Keratinocyte (primary cell): ENCODE measurements at places on chromosomes 6 and 20. TPM values are rescaled to one million over a fixed set of nuclear protein-coding genes. Genes with fewer than 3 reads are reported as not detected.
A peak's percentile ranks its signal among the peaks of the same experiment; 100 is the strongest.

- DNase-seq = peak; percentile 83
- H3K27ac ChIP-seq = peak overlapping the region; percentile 89
- H3K36me3 ChIP-seq = no peaks in the 10 kb centered on the region
Observed at GRCh38 chr6:143673669-143674068, 4.1 kb upstream of the PHACTR2 start.

- H3K27ac ChIP-seq = no peak overlapping the region
- peaks cover 1% of the 10 kb centered on the region for H3K36me3 ChIP-seq
- H3K4me1 ChIP-seq = peaks cover 11% of the 10 kb centered on the region
- H3K4me3 ChIP-seq = no peak overlapping the region
Observed at GRCh38 chr20:45021631-45022030, 55.3 kb downstream of the STK4 start.

GRCh38 chr20:62370807-62371587 is 3.9 kb upstream of the LAMA5 start:
- no peak overlapping the region for H3K4me3 ChIP-seq
- peaks cover 30% of the 10 kb centered on the region for H3K4me1 ChIP-seq
- H3K27ac ChIP-seq = no peak overlapping the region
- DNase-seq = no peak

DNA sequence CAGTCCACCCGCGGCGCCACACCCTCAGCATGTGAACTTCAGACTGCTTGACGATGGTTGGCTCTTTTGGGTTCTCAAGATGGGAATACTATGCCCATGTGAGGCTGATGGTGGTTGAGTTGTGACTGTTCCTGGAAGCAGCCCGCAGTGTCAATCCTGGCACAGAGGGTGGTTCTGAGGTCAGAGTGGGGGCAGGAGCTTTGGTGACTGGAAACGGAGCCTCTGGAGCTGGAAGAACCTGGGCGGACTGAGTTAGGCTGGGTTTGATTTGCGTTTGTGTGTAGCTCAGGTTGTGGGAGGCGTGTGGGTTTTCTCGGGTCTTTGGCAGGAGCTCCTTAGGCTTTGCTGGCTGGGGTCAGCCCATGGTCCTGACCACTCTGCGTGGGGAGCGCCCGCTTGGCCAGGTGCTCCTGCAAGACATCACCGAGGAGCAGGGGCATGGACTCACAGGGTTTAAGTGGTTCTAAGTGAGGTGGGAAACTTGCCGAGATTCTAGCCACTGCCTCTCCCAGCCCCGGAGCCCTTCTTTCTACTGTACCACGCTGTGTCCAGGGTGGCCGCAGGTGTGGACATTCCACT is 37.3 kb upstream of the SLC22A1 start:
- peaks cover 45% of the 10 kb centered on the region for H3K36me3 ChIP-seq
- H3K27ac ChIP-seq = no peak overlapping the region
- DNase-seq = no peak
- H3K27me3 ChIP-seq = no peaks in the 10 kb centered on the region
- H3K4me1 ChIP-seq = no peaks in the 10 kb centered on the region

- no peak overlapping the region for H3K27ac ChIP-seq
- H3K4me1 ChIP-seq = no peaks in the 10 kb centered on the region
Observed at GRCh38 chr6:13180538-13180937, 147.8 kb downstream of the TBC1D7 start.

- no peak for DNase-seq
- H3K27me3 ChIP-seq = no peaks in the 10 kb centered on the region
- H3K27ac ChIP-seq = no peak overlapping the region
- H3K4me1 ChIP-seq = no peaks in the 10 kb centered on the region
- no peak overlapping the region for H3K4me3 ChIP-seq
Observed at GRCh38 chr6:154496793-154497517, 13.5 kb downstream of the CNKSR3 start.

MCCD1 gene
- not detected in 3 replicates for polyA plus RNA-seq

PI16 gene
- polyA plus RNA-seq = not detected in 3 replicates

SRMS gene
- polyA plus RNA-seq = 0.10 to 0.32 TPM (median 0.14 TPM) in 3 replicates

MAP7 gene
- polyA plus RNA-seq = 8.5 to 14.9 TPM (median 11.8 TPM) in 3 replicates
